NCI-H1105 (cell line): ENCODE measurements at places on chromosomes 1 and 21.
A peak's percentile ranks its signal among the peaks of the same experiment; 100 is the strongest.

GRCh38 chr21:18026359-18026758 lies 207.2 kb upstream of the C21orf91 start:
- DNase-seq: no peak

- DNase-seq: no peak
Observed at GRCh38 chr1:198656500-198656932, 17.7 kb downstream of the PTPRC start.

DNA sequence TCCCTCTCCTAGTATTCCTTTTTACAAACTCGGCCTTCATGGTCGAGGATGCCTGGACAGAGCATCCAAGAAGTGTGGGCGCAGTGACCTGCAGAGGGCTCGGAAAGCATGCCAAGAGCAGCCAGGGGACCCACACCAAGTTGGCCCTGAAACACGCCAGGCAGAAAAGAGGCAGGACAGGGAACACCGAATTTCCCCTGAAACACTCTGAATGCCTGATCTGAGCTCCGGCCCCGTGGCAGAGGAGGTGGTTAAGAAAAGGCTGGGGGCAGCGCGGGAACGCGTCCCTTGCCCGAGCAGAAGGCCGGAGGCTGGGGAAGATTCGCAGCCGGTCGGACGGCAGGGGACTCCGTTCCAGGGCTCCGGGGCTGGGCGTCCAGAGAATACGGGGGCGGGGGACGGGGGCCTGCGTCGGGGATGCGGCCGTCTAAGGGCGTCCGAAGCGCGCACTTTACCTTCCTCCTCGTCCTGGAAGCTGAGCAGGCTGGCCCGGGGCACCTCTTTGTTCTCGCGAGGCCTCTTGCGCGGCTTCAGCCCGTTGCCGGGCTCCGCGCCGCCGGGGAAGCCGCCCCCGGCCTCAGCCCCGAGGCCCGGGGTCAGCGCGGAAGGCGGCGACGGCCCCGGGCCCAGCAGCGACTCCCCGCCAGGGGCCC lies 558 bp downstream of the PAXBP1 start:
- no peak for DNase-seq

DNA sequence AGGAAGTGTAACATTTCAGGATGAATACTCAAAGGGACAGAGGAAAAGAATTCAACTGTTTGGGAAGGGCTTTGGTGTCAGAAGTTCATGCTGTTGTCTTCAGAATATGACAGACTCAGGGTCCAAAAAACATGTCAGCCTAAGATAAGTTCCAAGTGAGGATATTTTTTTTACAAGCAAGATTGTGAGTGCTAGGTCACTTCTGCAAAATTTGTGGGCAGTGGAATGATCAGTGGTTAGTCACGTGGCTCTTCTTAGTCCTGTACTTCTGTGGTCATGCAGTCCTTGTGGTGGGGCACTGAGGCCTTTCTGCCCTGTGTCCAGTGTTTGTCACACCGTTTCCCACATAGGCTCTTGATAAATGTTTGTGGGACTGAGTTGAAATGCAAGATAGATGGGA lies 5.2 kb downstream of the RGL1 start:
- DNase-seq: no peak

DNA sequence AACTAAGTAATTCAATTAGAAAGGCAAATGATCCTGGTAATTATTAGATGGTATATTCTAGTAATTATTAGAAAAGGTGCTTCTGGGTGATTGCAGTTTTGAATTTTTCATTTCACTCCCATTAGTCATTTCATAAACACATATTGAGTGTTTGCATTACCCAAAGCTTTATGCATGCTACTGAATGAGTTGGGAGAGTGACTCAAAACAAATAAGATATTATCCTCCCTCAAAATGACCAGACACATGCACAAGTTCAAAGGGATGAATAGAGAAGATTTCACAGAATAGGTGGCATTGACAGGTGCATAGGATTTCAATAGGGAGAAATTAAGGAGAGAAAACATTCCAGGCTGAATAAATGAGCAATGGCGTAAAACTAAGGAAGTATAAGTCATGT lies 84.7 kb downstream of the PHTF1 start:
- DNase-seq: no peak

- DNase-seq: no peak
Observed at GRCh38 chr1:222224636-222225315, 323.1 kb downstream of the HHIPL2 start.

- DNase-seq: no peak
Observed at GRCh38 chr1:15948595-15949452, 27.1 kb downstream of the ZBTB17 start.

DNA sequence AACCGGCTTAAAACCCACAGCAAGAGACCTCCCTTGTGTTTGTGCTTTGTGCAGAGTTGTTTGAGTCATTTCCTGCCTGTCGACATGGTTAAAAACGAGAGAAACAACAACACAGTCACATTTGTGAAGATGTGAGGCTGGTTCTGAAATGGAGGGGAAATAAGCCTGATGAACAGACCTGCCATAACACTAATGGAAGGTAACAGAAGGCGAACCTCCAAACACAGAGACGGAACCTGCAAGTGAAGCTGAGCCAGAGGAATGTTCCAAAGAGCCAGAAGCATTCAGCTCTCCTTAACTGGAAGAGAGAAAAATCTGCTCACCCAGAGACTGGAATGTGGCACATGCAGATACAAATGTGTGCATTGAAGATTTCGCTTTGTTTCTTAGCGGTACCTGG lies 53.2 kb upstream of the RAVER2 start:
- DNase-seq: no peak

DNA sequence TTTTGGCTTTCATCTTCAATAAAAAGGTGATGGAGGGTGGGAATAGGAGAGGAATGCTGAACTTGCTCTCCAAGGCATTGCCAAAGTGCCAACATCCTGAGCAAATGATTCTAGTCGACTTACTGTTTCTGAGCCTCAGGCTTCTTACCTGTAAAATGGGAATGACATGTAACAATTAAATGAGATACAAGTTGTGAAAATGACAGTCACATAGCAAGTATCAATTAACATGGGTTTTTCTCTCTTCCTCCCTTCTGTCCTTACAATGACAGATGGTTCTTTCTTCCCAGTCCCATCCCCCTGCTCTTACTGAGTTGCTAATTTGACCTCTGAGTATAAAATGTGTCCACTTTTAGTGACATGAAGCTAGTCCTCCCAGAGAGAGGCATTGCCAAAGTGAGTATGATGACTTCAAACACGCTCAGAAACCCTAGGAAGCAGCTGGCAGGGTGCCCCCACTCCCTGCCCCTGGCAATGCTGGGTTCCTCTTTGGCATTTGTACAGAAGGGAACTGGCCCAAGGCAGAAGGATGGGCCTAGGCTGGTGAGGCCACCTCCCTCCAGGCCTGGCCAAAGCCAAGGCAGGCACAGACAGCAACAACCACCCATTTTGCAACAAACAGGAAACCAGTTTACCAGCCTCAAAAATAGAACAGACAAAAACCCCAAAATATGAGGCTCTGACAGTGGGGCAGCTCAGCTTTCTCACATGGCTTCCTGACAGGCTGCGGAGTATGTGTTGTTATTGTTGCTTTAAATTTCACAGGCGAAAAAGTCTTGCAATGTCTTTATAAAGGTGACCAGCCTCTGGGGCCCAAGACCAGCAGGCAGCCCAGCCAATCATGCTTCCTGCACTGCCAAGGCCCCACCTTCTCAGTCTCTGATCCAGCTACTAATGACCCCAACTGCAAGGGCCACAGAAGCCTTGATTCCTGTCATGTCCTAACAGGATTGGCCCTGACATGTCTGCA lies 115.9 kb downstream of the HIVEP3 start:
- no peak for DNase-seq

- DNase-seq: no peak
Observed at GRCh38 chr1:7621334-7622219, 149.5 kb upstream of the VAMP3 start.

- DNase-seq: no peak
Observed at GRCh38 chr1:154624746-154625643, 17.0 kb upstream of the ADAR start.

DNA sequence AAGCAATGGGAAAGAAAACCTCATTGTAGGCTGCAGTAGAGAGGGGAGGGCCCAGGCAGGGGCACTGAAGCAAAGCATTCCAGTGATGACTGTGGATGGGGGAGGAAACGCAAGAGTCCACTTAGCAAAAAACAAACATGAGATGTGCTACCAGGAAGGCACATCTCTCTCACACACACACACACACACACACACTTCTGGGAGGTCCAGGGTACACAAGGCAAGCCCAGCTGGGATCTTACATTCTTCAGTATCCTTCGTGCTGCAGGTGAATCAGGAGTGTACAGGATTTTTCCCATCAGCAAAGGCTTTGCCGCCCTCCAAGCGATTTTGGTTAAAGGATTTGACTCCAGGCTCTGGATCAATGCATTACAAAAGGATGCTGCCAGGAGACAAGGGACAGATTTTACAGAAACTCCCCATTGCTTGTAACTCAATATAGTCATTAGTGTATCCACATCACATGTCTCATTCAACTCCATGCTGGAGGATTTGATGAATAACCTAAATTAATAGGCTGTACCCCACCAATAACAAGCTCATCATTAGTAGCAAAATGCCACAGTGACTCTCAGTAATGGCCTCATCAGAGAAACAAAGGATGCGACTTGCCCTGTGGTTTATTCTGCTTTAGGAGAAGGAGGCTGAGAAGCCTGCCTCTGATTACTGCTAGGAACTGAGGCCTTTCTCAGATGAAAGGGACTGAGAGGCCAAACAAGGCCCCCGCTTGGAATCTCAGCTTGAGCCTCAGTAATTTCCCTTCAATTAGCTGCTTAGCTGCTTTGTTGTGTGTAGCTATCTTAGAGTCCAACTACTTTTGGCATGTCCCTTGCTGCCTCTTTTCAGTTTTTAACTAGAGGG lies 41.6 kb downstream of the ABCA4 start:
- no peak for DNase-seq

- DNase-seq: no peak
Observed at GRCh38 chr1:27018316-27018715, 5.7 kb upstream of the TENT5B start.

- peak; percentile 80 for DNase-seq
Observed at GRCh38 chr21:42120101-42120902, 49.2 kb downstream of the UMODL1 start.
